Progenitor cell of endocrine pancreas (in vitro differentiated cells): ENCODE measurements at places on chromosomes 5 and 9. TPM values are rescaled to one million over a fixed set of nuclear protein-coding genes. Genes with fewer than 3 reads are reported as not detected.

DNA sequence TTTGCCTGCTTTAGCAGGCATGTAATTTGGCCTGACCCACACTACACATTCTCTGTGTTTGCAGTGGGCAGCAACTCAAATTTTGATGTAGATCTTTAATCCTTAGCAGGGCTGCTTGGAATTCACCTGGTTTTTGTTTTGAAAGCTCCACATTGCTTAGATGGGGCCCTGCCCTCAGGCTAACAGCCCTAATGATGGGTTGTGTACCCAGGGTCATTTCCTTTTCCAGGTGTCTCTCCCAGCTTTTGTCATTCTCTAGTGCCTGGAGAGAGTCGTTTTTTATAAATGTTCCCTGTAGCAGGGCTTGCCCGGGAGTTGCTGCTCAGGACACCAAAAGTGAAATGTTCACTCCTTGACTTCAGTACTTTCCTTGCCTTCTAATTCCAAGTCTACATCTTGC lies 126.3 kb downstream of the TRIO start:
- DNase-seq: no peak

Gene TRAF1
- 6.7 TPM in 2 replicates for total RNA-seq

- DNase-seq: no peak
These were observed 6.6 kb downstream of the EEIG1 start for GRCh38 chr9:127974001-127974768.

DNA sequence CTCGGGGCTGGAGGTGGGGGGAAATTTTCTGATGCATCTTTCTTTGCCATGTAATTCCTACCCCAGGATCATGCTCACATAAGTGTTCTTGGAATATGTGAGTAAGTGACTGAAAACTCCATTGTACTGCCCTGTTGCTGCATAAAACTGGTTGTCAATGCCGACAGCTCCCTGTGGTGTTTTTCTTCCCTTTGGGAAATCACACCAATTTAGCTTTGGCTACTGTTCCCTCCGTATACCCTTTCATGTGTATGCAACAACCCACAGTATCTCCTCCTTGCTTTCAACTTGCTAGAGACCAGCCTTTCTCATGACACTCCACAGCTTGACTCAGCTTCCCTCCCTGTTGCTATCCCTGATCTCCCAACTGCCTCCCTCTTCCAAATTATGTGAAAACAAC lies 240.6 kb downstream of the TRIM32 start:
- DNase-seq: no peak

DNA sequence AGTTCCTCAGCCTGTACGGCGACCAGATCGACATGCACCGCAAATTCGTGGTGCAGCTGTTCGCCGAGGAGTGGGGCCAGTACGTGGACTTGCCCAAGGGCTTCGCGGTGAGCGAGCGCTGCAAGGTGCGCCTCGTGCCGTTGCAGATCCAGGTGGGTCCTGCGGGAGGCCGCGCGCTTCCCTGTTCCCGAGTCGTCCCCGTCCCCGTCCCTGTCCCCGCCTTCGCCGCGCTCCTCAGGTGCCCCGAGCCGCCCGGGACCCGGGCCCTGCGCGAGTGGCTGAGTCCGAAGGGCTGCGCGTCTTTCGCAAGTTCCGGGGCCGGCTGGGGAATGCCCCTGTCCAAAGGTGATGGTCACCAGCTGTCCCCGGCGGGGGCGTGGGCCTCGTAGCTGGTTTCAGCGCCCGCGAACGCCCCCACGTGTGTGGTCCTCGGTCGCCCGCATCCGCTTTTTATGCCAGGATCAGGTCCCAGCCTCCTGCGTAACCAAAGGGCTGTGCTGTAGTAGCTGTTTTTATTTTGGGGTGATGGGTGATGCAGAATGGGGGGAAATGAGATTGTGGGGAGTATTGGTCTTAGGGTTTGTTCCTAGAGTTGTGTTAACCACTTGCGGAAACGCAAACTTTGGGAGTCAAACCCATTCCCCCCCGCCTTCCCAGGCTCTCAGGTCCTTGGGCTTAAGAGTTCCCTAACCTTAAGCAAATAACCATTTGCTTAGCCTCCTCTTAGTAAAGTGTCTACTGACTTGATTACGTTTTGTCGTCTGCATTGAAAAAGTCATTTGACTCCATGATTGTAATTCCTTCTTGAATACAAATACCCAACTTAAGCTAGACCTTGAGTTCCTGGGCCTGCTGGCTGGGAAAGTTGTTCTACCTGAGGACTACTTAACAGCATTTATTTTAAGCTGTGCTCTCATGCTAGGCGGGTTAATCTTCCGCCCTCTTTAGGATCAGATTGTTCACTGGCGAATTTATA lies 663 bp downstream of the ISOC1 start:
- peak; percentile 52 for DNase-seq

Gene TTC39B
- total RNA-seq: 6.6 and 7.8 TPM in 2 replicates

Gene ANKRD18B
- 2.3 and 2.9 TPM in 2 replicates for total RNA-seq
